ENCODE measurements at places on chromosomes 13 and 19. TPM values are rescaled to one million over a fixed set of nuclear protein-coding genes. Genes with fewer than 3 reads are reported as not detected.

CEACAM3 gene
- total RNA-seq = not detected

KLC3 gene
- total RNA-seq = 0.05 TPM

NKPD1 gene
- total RNA-seq = 1.4 TPM

DNA sequence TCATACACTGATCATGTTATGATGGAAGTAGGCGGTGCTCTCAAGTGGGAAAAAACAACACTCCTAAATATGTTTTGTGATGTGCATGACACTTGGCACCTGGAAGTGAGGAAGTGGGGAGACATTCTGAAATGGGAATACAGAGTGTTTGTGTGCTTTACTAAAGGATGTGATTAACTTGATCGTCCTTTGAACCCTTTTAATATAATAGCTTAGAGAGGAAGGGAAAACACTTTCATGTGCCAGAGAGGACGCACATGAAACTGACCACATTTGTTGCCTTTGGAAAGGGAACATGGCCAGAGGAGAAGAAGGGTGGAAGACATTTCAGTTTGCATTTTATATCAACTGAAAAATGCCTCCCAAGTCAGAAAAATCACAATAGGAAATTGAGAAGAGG lies 31.4 kb downstream of the SMAD9 start:
- DNase-seq = no peak

DNA sequence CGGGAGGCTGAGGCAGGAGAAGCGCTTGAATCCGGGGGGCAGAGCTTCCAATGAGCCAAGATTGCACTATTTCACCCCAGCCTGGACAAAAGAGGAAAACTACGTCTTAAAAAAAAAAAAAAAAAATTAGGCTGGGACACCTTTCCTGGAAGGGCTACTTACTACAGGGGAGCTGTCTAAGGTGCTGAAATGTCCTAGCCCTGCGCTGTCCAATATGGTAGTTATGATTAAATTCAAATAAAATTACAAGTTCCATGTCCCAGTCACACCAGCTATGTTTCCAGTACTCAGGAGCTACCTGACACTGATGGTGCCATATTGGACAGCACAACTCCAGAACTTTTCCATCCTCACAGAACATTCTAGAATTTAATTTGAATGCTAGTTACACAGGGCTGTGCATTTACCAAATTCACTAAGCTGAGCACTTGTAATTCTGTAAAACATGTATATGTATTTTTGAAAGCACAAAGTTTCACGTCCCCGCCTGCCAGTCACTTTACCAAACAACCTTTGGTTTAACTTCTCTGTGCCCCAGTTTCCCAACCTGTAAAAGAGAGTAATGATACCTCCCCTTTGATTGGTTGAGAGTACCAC lies 9.2 kb upstream of the ZSCAN22 start:
- DNase-seq = peak; percentile 77

GRCh38 chr13:109436055-109436622 lies 350.2 kb downstream of the IRS2 start:
- DNase-seq = no peak

DNA sequence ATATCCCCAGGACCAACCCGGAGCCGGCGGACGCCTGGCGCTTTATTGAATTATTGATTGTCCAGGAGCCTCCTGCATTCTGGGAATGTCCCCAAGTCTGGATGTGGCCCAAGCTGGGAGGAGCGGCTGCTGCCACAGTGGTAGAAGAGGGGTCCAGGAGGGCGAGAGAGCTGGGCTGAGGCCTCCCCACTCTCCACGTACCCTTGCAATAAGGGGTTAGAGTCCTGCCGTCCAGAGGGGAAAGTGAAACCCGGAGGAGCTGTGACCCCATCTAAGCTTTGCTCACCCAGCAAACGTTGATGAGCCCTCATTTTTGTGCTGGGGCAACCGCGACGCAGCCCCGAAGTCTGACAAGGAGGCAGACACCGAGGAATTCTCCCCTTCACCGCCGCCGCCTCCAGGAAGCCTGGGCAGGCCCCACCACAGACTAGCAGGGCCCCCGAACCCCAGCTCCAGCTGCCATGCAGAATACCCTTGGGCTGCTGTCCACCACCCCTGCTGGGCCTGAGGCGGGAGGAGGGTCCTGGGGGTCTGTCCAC lies 1.4 kb upstream of the C2CD4C start:
- no peak for DNase-seq

DNA sequence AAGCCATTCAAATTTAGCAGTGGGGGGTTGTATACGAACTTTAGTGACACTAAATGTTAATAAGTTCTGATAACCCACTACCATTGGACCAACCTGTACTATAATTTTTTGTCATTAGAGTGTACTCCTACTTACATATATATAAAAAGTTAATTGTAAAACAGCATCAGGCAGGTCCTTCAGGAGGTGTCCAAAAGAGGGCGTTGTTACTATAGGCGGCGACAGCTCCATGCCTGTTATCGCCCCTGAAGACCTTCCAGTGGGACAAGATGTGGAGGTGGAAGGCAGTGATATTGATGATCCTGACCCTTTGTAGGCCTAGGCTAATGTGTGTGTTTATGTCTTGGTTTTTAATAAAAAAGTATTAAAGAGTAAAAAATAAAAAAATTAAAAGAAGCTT lies 27.5 kb downstream of the SPRYD7 start:
- peak; percentile 37 for DNase-seq

GRCh38 chr19:35388277-35389054 lies 17.6 kb downstream of the GPR42 start:
- DNase-seq = no peak

GRCh38 chr19:30133803-30134202 lies 191.8 kb downstream of the URI1 start:
- DNase-seq = no peak

DNA sequence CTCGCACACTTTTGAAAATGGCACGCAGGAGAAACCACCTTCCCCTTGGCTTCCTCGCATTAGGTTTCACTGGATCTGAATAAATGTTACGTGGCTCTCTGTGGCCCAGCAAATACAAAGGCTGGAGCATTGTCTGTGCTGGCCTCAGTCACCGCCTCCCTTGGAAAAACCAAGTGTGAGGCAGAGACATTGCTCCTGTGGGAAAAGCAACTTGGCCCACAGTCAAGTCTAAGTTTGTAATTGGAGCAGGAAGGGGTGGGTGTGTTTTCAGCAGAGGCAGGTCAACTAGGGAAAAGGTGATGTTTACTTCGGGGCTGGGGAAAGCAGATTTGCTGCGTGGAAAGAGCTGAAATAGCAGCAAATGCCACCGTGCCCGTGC lies 101.6 kb downstream of the IRS2 start:
- DNase-seq = peak; percentile 93

DNA sequence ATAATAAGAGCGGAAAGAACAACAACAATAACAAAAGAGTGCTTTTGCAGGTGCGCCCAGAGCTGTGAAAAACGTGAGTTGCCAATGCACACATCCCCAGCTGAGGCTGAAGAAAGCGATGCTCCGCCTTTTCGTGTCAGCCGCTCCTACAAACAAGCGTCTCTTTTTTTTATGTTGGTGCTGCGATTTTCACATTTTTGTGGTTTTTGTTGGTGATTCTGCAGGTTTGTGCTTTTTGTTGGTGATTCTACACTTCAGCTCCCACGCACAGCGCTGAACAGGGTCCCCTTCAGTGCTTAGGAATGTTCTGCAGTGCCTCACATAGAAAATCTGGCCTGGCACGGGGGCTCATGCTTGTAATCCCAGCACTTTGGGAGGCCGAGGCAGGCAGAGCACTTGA lies 7.3 kb upstream of the SBK3 start:
- no peak for DNase-seq

DNA sequence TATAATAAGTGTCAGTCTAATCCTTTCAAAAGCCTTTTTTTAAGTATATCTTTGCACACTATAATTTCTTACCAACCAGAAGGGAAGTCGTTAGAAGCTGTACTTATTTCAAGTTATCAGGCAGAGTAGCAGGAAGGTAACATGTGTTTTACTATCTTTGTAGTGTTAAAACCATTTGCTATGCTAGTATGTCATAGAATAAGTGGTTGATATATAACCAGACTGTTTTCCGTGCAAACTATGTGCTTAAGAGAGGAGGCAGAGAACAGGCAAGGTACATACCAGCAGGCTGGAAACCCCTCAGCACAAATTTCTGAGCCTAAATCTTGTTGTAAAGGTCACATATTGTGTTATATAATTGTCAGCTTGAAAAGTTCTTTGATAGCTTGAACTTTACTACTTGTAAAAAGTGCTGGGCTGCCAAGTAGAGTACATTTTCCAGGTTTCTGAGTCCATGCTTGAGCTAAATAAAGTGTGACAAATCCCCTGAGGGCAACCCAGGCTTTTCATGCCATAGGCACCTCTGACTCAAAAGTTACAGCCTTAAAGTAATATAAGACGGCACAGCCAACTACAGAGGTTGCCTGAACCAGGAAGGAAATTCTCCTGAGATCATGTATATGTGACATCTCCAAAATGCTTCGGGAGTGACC lies 1297.4 kb downstream of the PCDH9 start:
- DNase-seq = no peak

- no peak for DNase-seq
Observed at GRCh38 chr13:98493042-98493712, 83.7 kb downstream of the STK24 start.

DNA sequence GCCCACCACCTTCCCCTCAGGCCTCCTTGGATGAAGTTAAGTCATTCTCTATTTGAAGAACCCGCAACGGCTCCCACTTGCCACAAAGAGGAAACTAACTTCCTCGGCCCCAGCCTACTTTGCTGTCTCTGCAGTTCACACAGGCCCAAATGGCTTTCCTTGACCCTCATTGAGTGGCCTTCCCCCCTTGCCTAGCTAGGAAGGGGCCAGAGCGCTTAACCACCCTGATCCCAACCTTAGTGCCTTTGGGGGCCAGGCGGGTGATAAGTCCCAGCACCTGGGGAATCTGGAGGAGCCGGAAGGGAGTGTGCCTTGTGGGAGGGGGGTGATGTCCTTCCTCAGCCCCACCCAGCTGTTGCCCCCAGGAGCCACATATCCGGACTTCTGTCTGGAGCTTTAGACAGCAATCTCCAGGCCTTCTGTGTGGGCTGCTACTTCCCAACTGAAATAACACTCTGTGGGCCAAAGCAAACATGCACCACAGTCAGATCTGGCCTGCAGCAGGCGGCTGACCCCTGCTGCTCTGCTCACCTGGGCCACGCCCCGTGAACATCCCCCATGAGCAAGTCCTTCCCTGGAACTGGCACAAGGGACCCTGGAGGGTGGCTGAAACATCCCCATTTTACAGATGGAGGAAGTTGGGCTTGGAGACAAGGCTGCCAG lies 10.5 kb downstream of the NECTIN2 start:
- no peak for DNase-seq
